Stimulated activated CD8-positive, alpha-beta memory T cell treated with anti-CD3 and anti-CD28 coated beads, Interleukin-4, amount 100 ng/mL, for 1 hour (primary cell): ENCODE measurements at places on chromosomes 7 and 10.

- DNase-seq, result no peak
Observed at GRCh38 chr10:126781450-126782216, 111.1 kb upstream of the C10orf90 start.

DNA sequence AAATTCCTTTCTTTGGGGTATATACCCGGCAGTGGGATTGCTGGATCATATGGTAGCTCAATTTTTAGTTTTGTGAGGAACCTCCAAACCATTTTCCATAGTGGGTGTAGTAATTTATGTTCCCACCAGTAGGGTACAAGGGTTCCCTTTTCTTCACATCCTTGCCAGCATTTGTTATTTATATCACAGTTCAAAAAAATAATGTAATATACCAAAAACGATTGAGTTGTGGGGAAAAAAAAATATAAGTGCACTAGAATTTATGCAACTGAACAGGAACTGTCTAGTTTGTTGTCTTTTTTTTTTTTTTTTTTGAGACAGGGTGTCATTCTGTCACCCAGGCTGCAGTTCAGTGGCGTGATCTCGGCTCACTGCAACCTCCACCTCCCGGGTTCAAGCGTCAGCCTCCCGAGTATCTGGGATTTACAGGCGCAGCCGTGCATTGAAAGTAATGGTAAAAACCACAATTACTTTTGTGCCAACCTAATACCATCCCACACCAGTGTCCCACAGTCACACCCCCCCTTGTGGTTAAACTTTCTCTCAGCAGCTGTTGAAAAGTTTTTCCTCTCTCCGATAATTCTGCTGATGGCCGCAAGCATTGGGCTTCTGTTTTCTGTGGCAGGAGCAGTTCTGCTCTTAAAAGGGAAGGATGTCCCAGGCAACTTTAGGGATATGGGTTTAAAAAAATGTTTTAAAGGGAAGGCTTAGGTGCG, 6.8 kb upstream of the LAT2 start:
- DNase-seq, result no peak

- DNase-seq, result no peak
Observed at GRCh38 chr10:51246156-51246555, 171.9 kb downstream of the PRKG1 start.

- no peak for DNase-seq
Observed at GRCh38 chr10:88428442-88428841, 154.7 kb downstream of the RNLS start.

DNA sequence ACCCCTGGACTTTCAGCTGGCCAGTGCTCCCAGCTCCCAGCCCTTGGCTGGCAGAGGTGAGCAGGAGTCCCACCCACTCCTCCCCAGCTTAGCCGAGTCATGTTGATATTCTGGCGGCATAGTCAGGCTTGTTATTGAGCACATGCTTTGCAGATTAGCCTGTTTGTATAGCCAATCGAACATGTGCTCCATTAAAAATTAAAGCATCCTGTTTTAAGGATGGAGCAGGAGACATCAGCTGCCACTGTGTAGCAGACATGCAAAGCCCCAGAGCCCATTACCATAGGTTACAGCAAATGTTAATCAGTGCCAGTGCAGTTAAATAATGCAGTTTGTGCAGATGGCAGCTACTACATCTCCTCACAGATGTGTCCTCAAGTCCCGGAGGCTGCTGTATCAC, 574.6 kb upstream of the GALNT17 start:
- no peak for DNase-seq

GRCh38 chr10:125023255-125023654, 81.3 kb downstream of the ZRANB1 start:
- DNase-seq, result no peak

GRCh38 chr10:120456626-120457430, at the start of gene PLPP4:
TSS of gene PLPP4 (plus strand) at chr10:120457227. CDS start at chr10:120457306, 79 bp downstream.
- no peak for DNase-seq
